Foreskin keratinocyte (primary cell): ENCODE measurements at places on chromosomes 7 and 10.

GRCh38 chr10:4766454-4766853 lies 59.6 kb upstream of the AKR1E2 start:
- DNase-seq: no peak

DNA sequence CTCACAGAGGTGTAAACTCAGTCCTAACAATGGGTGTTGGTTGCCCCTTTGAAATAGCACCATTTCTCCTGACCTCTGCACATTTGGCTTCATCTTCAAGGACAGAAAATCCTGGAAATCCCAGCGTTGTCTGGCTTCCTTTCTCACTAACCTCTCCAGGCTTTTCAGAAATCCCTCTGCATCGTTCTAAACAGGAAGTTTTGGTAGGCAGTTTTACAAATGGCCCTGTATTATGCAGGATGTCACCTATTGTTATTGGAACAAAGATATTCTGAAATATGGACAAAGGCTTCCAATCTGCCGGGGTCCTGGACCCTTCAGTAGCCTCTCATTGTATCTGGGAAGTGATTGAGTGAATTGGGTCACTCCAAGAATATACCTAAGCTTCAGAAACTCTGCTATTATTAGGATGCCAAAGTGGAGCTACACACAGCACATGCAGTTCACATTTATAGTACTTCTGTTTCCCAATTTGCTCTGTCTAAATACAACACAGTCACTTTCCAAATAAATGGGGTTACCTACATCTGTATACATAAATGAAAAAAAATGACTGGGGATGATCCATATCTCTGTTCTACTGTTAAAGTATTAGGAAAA lies 134.8 kb upstream of the KLF6 start:
- no peak for DNase-seq

GRCh38 chr10:5963071-5963470 lies 14.3 kb downstream of the IL15RA start:
- no peak for DNase-seq

- no peak for DNase-seq
Observed at GRCh38 chr7:8913682-8914081, 480.3 kb downstream of the NXPH1 start.

DNA sequence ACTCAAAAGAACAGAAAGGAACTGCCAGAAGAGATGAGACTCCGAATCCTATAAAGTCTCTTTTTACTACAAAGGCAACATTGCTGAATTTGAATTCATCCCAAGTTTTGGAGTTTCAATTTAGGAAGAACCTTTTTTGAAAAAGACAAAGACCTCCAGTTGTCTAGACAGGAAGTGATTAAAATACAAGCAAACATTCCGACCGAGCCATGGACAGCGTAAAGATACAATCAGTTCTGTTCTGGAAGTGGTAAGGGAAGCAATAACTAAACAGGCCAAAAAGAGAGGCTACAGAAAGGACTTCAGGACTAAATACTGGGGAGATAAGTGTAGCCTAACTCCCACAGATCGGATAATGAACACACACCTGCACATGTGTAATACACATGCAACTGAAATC lies 101.0 kb downstream of the SMURF1 start:
- no peak for DNase-seq

- DNase-seq: no peak
Observed at GRCh38 chr10:11264296-11265048, 246.8 kb downstream of the CELF2 start.

GRCh38 chr10:21372651-21373410 lies 152.7 kb downstream of the SKIDA1 start:
- DNase-seq: peak; percentile 88

- no peak for DNase-seq
Observed at GRCh38 chr7:128168667-128169210, 72.3 kb upstream of the LEP start.

- no peak for DNase-seq
Observed at GRCh38 chr10:133251388-133252222, 13.9 kb downstream of the VENTX start.

DNA sequence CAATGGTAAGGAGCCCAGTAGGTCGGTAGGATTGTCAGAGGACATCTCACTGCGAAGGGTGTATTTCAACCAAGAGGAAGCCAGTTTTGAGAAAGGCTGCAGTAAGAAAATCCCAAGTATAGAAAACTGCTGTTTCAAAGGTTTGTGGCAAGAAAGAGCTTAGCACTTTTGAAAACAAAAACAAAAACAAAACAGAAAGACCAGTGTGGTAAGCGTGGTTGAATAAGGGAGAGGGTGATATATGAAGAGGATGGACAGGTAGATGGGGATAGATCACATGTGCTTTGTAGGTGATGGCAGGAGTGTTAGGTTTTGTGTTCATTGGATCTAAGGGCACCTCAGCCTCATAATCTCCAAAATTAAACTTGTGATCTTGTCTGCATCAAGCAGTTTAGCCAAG lies 141.6 kb upstream of the WNT16 start:
- no peak for DNase-seq

GRCh38 chr10:103614306-103615158 lies 121.0 kb downstream of the NEURL1 start:
- no peak for DNase-seq

- DNase-seq: no peak
Observed at GRCh38 chr7:157587051-157587804, 250.4 kb downstream of the DNAJB6 start.

GRCh38 chr10:70769121-70769520 lies 16.1 kb downstream of the TBATA start:
- DNase-seq: no peak
